ENCODE measurements at places on chromosomes 7 and 10.

DNA sequence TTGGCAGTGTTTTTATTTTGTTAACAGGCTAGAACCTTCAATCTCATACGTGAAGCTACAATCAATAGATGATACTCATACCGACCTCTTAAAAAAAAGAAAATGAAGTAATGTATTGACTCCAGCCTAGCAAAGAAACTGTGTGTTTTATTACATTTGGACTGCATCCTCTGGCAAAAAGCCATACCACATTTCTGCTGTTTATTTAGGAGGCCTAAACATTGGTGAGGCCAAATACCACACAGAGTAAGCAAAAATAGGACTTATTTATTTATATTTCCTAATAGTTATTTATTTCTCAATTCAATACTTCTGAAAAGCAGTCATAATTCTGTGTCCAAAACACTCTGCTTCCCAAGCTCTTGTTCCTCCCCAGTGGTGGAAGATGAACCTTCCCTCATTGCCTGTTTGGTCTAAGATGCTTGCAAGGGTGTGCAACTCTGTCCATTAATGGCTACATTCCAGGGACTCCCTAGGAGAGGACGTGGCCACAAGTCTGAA, 398.8 kb upstream of the KLF6 start:
- no peak for DNase-seq

DNA sequence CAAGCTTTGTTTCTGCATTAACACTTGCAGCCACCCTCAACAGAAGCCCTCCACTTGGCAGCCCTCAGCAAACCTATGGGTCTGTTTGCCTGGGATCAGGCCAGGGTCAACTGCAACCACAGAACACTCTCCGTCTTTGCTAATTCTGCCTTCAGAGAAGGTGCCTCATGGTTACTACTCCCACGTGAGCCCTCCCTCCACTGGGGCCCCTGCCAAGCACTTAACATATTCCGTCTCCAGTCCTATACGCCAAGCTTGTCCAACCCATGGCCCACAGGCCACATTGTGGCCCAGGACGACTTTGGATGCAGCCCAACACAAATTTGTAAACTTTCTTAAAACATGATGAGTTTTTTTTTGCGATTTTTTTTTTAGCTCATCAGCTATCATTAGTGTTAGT, 54.7 kb downstream of the HSPA12A start:
- no peak for DNase-seq

DNA sequence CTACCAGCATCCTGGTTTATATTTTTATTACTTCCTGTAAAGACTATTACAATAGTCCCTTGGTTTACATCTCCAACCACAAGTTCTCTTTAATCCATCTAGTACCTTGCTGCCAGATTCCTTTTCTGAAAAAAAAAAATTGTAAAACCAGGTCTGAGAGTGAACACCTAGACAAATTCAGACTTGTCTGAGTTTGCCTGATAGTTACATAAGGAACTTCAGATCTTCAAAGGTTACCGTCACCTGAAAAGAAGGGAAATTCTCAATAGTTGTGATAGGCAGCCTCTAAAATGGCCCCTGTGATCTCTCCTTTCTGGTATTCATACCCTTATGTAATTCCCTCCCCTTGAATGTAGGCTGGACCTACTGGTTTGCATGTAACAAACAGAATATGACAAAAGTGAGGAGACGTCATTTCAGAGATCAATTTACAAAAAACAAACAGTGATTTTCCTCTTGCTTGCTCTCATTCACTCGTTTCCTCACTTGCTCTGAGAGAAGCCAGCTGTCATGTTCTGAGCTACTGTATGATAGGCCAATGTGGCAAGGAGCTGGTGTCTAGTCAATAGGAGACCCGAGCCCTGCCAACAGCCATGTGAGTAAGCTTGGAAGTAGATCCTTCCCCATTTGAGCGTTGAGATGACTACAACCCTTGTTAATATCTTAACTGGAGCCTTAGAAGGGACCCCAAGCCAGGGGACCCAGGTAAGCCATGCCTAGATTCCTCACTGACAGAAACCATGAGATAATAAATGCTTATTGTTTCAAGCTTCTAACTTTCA, 110.9 kb upstream of the LSM8 start:
- DNase-seq = no peak

DNA sequence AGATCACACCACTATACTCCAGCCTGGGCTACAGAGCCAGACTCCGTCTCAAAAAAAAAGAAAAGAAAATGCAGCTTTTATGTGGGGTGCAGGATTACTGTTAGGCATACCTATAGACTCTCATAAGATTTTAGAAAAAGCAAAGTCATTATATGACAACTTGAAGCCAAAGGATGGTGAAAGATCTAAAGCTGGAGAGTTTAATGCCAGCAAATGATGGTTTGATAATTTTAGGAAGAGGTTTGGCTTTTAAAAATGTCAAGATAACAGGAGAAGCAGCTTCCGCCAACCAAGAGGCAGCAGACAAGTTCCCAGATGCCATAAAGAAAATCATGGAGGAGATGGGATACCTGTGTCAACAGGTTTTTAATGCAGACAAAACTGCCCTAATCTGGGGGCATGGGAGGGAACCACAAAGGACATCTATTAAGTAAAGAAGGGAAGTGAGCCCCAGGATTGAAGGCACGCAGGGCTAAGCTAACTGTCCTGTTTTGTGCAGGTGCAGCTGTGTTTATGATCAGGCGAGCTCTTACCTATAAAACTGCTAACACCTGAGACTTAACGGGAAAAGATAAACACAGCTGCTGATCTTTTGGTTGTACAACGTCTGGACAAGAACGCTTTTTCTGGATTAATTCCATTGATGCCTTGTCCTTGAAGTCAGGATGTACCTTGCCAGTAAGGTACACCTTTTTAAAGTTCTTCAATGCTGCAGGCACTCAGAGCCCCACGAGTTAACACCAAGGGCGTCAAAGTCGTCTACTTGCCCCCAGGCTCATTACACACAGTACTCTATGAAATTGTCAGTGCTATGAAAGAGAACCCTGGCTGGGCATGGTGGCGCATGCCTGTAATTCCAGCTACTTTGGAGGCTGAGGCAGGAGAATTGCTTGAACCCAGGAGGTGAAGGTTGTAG, 10.5 kb upstream of the ANKRD61 start:
- no peak for DNase-seq

GRCh38 chr10:6802759-6803426, 222.8 kb upstream of the PRKCQ start:
- DNase-seq = no peak

DNA sequence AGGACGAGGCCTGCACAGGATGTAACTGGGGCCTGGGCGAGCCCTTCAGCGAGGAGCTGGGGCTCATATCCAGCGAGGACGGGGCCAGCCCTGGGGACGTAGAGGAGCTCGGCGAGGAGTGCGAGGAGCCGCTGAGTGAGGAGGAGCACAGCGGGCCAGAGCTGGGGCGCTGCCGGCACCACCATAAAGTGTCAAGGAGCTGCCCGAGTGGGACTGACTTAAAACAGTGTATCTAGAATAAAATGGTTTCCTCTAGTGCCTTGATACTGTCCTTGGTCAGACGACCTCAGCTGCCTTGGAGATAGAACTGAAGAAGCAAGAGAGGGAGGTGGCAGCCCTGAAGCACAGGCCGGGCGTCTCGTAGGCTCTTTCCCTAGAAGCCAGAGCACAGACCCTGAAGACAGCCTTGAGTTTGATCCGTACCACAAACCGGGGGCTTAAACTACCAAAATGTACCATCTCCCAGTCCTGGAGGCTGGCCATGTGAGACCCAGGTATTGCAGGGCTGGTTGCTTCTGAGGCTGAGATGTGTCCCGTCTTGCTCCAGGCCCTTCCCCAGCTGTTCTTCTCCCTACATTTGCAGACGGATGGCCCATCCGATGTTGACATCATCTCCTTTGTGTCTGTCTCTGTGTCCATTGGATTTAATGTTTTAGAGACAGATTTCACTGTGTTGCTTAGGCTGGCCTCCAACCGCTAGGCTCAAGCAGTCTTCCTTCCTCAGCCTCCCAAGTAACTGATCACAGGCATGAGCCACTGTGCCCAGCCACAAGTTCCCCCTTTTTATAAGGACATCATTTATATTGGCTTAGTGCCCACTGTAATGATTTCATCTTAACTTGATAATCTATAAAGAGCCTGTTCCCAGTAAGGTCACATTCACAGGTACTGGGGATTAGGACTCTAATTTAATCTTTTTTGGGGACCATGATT, 35.8 kb downstream of the DNAJB6 start:
- no peak for DNase-seq

GRCh38 chr7:141217938-141218337, 144.1 kb downstream of the TMEM178B start:
- no peak for DNase-seq

DNA sequence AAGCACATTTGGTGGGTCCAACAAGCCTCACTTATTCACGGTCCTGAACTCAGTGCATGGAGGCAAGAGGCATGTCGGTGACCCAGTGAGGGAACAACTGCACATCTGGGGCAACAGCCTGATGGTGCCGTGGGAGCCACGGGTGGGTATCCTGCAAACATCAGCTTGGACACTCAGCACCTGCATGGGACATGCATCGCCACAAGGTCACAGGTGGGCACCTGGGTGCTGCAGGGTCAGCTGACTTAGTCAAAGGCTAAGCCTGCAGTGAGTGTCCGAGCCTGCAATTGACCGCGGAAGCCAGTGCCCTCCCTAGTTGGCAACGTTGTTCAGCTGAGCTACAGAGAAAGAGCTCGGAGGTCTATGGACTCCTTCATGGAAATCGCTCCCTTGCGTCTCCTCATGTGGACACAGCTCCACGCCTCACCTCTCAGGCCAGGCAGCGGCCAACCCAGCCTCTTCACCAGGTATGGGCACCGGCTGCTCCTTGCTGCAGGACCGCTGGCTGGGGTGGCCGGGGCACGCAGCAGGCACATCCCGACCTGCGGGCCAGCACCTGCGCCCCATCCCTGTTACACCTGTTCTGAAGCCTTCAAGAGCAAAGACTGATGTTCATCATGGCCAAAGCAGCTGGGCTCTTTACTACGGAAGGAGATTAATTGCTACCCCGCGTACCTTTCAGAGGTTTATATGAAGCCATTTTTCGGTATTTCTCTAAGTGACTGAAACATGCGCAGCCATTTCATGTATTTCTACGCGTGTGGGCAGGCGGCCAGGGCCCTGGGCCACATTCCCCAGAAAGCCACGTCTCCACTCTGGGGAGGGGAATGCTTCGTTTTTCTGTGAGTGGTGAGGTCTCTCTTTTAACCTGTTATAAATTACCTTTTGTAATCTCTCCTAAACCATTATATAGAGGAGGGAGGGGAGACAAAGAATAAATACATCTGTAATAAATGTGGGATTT, 380.7 kb downstream of the DNAJB6 start:
- DNase-seq = no peak

- no peak for DNase-seq
Measured at GRCh38 chr7:66604198-66604597, 24.5 kb upstream of the KCTD7 start.

GRCh38 chr10:110007161-110007700, 553 bp upstream of the ADD3 start:
- no peak for DNase-seq

GRCh38 chr7:138024765-138025164, 22.9 kb upstream of the CREB3L2 start:
- DNase-seq = no peak

DNA sequence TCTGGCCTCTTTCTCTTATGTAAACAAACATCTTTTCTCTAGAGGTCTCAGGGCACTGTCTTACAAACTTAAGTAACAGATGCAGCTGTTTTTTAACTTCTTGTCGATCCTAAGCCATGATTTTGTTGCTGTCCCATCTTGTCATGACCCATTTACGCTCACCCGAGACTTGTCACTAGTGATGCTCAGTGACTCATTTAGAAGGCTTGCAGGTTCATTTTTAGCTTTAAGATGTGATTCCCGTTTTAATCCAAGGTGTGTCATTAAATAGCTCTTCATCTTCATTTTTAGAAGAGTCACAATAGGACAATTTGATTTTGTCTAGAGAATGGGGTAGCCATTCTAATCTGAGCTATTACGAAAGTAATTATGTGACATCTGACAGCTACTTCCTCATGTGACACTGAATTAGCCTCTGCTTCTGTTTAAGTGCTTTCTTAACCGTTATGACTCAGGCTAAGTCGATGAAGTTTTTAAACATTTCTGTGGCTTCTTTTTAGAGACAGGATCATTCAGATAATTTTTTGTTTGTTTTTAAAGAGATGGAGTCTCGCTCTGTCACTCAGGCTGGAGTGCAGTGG, 42.7 kb downstream of the SPDYE5 start:
- DNase-seq = no peak

GRCh38 chr7:100488333-100489095, 4.8 kb downstream of the NYAP1 start:
- DNase-seq = no peak

DNA sequence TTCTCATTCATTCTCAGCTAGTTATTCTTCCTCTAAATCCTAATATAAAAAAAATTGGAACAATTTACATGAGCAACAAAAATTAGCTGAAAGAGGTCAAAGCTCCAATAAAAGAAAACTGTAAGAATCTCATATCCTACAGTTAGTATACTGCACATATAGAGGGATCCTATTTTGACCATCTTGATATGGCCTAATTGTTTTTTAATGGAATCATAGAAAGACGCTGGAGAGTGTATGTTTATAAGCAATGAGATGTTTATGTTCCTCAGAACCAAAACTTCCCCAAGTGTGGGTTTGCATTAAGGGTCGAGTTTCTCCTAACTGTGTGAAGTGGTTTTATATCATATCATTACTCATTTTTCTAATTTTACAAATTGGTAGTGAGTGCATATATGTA, 102.5 kb downstream of the VIM start:
- no peak for DNase-seq

DNA sequence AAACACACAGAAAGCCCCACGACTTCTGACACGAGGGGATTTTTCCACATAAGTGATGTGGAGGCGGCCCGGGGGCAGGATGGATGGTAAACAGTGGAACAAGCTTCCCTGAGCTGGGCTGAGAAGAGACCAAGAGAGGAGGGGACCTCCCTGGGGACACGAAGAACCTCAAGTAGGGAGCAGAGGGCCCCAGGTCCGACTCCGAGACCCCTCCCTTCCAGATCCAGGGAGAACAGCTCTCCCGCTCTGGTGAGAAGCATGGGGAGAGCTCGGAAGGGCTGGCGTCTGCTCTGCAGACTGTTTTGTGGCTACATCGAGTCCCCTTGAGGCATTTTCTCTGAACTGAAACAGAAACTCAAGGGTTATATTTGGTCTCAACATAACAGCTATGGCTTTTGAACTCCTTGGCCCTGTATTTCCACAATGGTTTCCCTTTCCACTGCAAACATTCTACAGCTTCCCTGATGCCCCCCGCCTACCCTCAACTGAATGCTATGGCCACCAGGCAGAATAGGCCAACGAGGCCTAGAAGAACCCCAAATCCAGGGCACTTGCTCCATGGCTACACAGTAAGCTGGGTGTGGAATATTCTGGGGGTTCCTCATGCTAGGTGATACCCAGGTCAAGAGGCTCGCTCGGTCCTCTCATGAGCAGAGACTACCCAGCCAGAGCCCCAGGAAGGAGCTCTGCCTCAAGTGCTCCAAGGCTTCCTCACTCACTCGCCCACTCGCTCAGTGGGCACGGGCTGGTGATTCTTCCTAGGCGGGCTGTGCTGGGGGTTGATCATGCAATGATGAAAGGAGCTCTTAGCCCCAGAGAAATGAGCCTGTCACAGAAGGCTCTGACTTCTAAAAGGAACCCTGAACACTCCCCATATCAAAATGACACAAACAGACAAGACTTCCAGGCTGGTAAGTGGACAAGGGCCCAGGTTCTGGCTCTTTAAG, 47.5 kb downstream of the FAM53B start:
- no peak for DNase-seq
